ENCODE measurements at places on chromosomes 1 and 21.

- peak; percentile 66 for DNase-seq
Observed at GRCh38 chr1:205346956-205347574, 9.7 kb downstream of the KLHDC8A start.

DNA sequence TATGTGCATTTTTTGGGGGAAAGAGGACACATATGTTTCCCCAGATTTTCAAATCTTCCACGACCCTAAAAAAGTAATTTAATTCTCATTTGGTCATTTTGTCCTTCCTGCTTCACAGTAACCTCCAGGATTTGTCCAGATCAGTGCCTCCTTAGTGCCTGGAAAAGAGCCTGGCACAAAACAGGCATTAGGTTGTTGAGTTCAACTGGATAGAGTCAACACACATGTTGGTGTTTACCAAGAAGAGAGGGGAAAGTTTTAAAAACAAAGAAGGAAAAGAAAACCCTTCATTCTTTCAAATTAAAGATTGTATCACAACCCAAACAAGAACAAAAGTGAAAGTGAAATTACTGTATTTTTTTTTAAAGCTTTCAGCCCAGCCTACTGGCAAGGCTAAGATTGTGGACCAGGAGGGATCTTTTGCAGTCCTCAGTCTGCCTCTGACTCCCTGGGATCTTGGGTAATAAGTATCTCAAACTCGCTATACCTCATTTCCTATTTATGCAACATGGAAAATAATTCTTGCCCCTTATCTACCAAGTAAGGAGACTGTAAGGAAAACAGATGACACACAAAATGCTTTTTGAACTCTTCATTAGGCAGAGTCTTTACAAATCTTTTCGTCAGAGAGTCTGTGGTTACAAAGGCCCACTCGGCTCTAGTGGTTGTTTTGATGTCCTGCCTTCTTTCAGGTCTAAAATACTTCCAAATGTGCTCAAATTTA is 57.8 kb downstream of the ZNF281 start:
- peak; percentile 63 for DNase-seq

GRCh38 chr1:234901491-234902049 is 227.1 kb downstream of the TOMM20 start:
- DNase-seq, result peak; percentile 56

DNA sequence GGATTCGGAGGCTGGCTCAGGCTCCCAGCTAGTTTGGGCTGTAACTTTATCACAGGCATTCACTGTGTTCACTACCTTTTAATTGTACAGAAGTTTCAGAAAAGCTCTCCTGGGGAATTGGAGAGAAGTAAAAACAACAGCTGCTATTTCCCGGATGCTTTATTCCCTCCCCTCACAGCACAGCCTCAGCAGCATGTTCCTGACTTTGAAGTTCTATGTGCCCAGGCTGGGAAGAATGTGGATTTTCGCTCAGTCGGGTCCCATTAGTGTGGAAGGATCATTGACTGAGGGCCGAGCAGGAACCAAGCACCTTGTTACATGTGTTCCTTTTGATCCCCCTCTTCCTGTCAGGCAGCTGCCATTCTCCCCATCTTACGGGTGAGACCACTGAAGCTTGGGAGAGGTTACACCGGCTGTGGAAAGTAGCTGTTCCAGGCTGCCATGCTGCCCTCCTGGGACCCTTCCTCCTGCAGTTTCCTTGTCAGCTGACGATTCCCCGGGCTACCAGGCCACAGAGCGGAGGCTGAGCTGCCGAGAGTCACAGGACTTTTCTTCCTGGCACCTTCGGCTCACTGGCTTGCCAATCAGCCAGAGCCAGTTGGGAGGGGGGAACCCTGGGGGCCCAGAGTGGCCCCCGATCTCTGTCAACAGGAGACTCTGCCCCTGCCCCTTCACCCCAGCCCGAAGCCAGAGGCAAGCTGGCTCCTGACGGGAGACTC is 223.1 kb upstream of the TMEM51 start:
- DNase-seq, result no peak

GRCh38 chr1:169300854-169301253 is 66.7 kb downstream of the NME7 start:
- no peak for DNase-seq

GRCh38 chr1:203183828-203184227 is 2.7 kb downstream of the CHI3L1 start:
- no peak for DNase-seq

GRCh38 chr1:72241397-72241796 is 40.9 kb downstream of the NEGR1 start:
- no peak for DNase-seq

DNA sequence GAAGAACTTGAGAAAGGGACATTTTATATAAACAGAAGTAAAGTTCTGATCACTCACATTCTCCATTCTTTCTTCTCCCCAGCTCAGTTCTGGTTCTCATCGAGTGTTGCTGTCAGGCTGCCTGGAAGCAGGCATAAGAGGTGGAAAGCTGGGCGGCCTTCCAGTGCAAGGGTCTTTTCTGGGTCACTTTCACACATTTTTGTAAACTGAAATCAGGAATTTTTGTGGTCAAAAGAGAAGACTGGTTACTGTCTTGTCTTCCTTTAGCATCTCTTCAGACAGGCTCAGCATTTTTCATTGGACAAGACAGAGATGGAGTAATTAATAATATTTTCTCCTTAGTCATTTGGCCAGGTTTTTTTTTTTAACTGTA is 93.7 kb downstream of the CTH start:
- peak; percentile 31 for DNase-seq

GRCh38 chr1:211082824-211083223 is 51.1 kb downstream of the KCNH1 start:
- peak; percentile 17 for DNase-seq

DNA sequence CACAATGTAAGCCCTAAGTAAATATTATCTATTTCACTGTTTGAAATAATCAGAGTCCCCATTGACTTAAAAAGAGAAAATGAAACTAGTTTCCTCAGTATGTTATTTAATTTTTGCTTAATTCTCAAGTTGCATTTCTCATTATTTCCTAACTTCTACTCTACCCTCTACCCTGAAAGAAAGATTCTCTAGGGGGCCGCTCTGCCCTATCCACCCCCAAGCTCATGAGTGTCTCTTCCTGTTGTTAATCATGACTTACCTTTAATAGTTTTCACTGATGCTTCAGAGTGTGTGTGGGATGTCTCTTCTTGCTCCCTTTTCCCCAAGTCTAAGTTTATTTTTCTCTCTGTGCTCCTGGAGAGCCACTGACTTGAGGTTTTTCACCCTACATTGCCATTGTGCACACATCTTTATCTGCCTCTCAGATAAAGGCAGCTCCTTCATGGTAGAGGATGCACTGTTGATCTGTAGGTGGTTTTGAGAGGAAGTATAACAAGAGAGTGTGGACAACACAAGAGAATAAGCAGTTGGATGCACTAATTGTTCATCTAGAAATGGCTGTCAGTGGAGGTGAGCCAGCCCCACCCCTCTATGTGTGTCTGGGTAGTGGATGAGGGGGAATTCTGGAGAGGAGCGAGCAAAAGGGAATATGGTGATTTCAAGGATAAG is 261.7 kb downstream of the CHRM3 start:
- no peak for DNase-seq

DNA sequence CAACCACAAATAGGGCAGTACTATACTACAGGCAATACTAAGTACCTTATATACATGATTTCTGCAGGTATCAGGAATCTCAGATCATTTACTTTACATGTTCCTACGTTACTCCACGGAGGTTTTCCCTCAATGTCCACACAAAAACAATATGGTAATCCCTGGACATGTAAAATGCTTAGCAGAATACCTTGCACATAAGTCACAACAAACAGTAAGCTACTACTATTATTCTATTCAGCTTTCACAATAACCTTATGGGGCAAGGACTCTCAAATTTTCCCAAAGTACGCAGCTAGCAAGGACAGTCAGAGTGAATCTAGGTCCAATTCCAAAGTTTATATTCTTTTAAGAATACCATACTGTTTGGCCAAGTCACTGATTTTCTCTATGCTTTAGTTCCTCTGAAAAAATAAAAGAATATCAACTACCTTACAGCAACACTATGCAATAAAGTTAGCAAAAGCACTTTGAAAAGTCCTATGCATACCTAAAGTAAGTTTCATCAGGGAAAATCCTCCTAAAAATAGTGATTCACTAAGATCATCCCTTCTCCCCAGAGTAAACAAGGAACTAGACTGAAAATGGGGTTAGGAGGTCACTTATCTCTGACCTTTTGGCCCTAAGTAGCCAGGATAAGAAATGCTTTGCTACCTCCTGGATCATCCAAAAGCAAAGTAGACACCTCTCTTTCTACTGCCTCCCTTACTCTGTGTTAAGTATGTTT is 67.4 kb downstream of the LUZP1 start:
- no peak for DNase-seq

DNA sequence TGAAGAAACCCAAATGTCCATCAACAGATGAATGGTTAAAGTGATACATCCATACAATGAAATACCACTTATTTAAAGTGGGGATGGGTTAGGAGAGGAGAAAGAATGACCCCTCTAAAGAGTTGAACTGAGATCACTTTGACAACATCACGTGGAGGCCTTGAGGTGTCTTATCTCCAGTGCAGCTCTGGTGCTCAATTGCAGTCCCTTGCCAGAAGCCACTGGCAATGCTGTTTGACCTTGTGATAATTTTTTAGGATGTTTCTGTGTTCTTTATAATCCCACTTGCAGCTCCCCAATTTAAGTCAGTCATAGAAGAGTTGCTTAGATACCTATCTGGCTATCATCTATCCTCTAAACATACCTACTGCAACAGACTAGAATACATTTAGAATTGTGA is 167.6 kb downstream of the ZNF648 start:
- DNase-seq, result no peak

- DNase-seq, result no peak
Observed at GRCh38 chr1:3029481-3029961, 8.3 kb downstream of the ACTRT2 start.

DNA sequence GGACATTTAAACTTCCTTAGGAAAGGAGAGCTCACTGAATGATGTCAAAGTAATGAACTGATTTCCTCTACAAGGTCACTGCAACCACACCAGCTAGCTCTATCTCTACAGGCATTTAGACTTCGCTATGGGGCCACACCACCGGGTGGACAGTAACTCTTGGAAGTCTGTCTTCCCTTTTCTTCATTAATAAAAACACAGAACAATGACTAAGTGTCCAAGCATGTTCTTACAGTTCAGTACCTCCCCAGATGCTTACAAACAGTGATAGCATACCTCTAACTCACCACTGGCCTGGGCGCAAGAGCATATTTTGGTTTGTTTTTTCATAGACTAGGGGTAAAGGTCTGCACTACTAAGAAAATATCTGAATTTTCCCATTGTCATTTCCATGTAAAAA is 54.6 kb downstream of the SIM2 start:
- DNase-seq, result peak; percentile 73

- no peak for DNase-seq
Observed at GRCh38 chr1:36778740-36779139, 255.6 kb downstream of the GRIK3 start.

DNA sequence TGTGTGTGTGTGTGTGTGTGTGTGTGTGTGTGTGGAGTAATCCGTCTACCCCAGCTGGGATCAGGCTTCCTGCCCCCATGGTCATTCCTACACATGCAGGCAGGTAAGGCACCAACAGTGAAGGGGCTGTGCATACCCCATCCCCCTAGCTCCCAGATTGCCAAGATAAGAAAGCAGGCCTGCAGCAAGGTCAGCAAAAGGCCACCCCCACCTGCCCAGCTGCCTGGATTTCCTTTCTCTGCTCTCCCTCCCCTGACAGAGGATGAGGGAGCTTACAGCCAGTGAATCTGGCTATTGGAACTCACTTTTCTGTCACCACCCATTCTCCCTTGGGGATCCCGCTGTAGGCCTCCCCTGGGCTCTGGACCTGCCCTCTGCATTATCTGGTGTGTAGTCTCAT is 7.9 kb downstream of the ALX3 start:
- no peak for DNase-seq

GRCh38 chr1:164618202-164618564 is 59.2 kb downstream of the PBX1 start:
- DNase-seq, result no peak

DNA sequence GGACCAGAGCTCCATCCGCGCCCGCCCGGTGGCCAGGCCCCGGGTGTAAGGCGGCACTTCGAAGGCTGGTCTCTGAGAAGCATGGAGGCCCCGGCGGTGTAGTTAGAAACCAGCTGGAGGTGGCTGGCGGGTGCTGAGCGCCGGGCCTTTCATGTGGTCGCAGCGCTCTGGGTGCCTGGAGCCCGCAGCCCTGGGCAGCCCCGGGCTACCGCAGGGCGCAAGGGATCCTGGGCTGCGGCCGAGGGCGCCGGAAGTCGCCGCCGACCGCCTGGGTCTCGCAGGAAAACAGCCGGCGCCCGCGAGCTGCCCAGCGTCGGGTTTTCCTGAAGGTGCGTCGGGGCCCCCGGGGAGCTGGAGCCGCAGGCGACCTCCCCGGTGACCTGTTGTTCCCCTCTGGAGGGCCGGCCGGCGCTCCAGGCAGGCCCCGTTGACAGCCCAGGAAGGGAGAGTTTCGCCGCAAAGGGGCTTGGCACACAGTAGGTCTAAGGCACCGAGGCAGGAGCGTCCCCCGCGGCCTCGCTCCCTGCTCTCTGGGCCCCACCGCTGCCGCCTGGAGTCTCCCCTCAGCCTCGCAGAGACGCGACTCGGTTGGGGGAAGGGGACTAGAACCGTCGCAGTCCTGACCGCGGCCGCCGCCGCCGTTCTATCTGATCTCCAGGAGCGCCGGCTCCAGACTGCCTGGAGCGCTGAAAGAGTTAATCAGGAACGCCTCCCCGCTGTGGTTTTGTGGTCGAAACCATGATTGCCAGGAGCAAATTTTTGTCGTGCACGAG is 2.7 kb downstream of the GRHL3 start:
- DNase-seq, result peak; percentile 71

- DNase-seq, result no peak
Observed at GRCh38 chr1:1163538-1164070, 10.1 kb upstream of the TTLL10 start.

- DNase-seq, result no peak
Observed at GRCh38 chr1:208280681-208281450, 36.7 kb upstream of the PLXNA2 start.

GRCh38 chr1:167043752-167044488 is 46.3 kb downstream of the GPA33 start:
- peak; percentile 78 for DNase-seq

- DNase-seq, result no peak
Observed at GRCh38 chr1:115850937-115851336, 10.0 kb upstream of the NHLH2 start.

GRCh38 chr21:46081022-46081861 is 16.7 kb upstream of the COL6A2 start:
- no peak for DNase-seq

GRCh38 chr1:184162281-184162680 is 110.8 kb downstream of the TSEN15 start:
- no peak for DNase-seq

GRCh38 chr1:20207546-20207945 is 21.2 kb upstream of the PLA2G2C start:
- DNase-seq, result no peak
